ENCODE measurements at places on chromosomes 2 and 18.

DNA sequence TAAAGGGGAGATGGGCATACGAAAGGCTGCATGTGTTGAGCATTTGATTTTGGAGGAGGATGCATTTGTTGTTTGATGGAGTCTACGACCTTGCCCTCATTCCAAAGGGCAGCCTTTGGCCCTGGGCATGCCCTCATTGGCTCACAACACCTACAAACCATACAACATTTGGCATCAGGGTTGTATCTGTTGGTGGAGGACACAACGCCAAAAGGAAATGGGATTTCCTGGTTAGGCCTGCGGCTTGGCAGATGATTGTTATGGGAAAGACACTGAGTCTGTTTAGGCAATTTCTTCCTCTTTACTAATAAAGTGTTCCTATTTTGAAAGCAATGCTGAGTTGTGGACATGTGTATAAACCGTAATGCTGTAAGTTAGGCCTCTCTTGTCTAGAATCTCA is 246.9 kb downstream of the LDLRAD4 start:
- no peak for DNase-seq

GRCh38 chr2:241065355-241065803 is 36.7 kb downstream of the MTERF4 start:
- no peak for DNase-seq

- no peak for DNase-seq
Observed at GRCh38 chr2:232532419-232532818, 6.5 kb downstream of the CHRND start.

DNA sequence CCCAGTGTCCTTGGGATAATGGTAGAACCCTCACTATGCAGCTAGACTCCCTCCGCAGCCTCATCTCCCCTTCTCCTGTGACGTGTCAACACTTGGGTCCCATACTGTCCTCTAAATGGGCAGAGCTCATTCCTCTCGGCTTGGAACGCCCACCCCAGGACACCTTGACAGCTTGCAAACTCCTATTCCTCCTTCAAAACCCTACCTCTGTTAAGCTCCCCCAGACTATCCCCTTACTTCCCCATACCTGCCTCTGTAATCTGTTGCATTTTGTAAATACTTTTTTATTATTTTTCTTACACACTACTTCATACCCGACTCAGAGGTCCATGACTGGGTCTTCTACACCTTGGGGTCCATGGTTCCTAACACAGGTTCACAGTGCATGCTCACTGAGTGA is 28.0 kb downstream of the STEAP3 start:
- no peak for DNase-seq

DNA sequence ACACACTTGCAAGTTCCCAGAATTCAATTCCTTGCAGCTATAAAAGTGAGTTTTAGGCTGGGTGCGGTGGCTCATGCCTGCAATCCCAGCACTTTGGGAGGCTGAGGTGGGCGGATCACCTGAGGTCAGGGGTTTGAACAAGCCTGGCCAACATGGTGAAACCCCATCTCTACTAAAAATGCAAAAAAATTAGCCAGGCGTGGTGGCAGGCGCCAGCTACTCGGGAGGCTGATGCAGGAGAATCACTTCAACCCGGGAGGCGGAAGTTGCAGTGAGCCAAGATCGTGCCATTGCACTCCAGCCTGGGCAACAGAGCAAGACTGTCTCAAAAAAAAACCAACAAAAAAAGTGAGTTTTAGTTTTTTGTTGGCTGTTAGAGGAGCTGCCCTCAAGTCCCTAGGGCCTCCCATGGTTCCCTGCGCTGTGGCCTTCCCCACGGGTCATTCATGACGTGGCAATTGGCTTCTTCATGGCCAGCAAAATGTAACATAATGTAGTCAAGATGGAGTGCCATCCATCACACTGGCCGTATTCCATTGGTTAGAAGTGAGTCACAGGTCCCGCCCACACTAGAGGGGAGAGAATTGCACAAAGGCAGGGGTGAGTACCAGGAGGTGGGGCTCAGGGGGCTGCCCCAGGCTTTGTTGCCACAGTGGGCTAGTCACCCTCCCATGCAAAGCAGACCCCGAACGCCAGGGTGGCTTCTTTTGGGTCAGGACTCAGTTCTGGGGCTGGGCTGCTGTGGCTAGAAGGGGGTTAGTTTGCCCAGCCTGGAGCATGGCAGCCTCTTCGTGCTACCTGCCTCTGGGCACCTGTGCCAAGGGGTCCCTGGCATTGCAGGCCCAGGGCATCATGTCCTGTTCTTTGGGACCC is 37.7 kb upstream of the INHBB start:
- peak; percentile 80 for DNase-seq

DNA sequence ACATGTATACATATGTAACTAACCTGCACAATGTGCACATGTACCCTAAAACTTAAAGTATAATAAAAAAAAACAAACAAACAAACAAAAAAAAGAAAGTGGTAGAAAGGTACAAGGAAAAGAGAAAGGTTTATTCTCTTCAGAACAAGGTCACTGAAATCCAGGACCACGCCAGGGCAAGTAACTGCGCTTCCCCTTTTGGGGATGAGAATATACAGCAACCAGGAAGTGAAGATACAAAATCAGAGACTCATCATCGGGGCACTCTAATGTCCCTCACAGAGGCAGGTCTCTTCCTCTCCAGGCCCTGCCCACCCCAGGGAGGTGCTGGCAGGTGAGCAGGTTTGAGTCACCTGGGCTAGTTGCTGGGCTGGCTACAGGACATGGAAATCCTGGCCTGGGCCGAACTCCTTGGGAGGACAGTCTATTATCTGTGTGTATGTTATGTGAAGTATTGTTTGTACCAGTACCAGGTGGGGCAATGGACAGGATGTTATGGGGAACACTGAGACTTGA is 100.4 kb upstream of the GPR45 start:
- no peak for DNase-seq

- peak; percentile 41 for DNase-seq
Observed at GRCh38 chr2:232420463-232421188, 14.0 kb downstream of the ALPG start.

- peak; percentile 69 for DNase-seq
Observed at GRCh38 chr2:85865539-85866164, 23.1 kb downstream of the ST3GAL5 start.

GRCh38 chr2:191894681-191895147 is 47.8 kb upstream of the CAVIN2 start:
- DNase-seq: no peak

DNA sequence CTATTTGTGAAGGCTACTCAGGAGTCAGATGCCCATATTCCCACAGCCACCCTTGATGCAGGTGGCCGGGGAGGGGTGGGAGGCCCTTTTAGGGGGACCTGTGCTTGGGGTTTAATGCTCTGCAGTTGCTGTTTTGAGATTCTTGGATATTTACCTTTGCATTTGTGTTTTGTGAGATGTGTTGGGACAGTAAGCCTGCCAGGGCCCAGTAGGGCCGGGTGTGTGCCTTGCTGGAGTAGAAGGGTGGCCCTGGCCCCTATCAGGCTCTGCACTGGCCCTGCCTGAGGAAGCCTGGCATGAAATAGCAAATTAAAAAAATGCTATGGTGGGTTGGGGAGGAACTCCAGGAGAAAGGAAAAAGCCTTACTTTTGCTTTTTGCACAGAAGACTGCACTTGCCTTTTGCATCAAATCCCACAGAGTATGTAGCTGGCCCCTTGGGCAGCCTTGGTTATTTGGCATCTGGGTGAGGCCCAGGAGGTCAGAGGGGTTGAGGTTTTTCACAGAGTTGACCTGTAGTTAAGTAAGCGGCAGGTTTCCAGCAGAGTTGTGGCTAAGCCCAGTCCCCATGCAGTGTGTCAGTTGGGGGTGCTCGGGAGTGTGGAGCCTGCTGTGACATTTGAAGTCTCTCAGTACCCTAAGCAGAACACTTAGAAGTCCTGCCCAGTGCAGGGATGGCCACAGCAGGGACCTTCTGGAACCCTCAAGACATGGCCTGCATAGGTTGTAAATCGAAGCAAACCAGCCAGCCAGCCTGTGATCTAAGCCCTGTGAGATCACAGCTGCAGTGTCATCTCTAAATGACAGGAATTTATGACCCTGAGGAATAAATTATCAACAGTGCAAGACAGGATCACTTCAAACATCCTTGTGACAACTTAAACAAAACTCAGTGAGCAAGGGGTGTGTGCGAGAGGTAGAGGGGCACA is 68.8 kb downstream of the SH3RF3 start:
- no peak for DNase-seq

DNA sequence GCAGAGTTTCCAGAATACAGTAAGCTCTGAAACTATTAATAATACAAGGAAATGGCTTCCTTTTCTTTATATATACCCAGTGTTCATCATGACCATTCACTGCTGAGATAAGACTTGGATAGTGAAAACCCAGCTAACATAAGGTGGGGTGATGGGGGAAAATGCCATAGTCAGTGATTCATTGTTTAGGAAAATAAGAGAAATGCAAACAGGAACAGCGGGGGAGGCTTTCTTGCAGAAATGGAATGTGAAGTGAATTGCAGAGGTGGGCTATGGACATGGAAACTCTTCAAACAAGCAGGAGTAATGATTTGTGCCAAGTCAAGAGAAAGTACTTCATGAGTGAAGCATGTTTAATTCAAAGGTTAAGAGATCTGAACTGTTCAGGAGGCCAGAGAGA is 519.4 kb downstream of the TDRD15 start:
- no peak for DNase-seq

DNA sequence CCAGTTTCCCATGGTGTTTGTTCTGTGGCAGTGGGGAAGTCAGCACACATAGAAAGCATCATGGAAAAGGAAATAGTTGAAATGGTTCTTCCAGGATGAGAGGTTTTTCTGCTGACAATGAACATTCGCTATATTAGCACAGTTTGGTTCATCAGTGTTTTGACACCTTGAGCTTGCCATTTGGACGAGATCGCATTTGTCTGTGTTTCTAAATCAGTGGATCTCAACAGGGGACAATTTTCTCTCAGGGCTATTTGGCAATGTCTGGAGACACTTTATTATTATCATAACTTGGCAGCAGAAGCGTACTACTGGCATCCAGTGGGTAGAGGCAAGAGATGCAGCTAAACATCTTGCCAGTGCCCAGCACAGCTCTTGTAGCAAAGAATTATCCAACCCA is 74.6 kb downstream of the CD8B2 start:
- DNase-seq: no peak

GRCh38 chr2:224688997-224689396 is 27.2 kb downstream of the CCDC195 start:
- no peak for DNase-seq

GRCh38 chr2:67039517-67040103 is 357.5 kb upstream of the ETAA1 start:
- no peak for DNase-seq

DNA sequence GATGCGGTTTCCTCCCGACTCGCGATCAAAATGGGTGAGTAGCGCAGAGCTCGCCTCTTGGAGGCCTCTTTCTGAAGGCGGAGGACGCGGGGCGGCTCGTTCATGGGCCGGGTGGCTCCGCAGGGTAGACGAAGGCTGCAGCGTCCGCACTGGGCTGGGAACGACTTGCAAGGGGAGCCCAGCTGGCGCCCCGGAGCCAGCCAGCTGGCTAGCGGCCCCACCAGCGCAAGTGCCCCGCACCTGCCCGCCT is 328 bp upstream of the PASK start:
- no peak for DNase-seq

DNA sequence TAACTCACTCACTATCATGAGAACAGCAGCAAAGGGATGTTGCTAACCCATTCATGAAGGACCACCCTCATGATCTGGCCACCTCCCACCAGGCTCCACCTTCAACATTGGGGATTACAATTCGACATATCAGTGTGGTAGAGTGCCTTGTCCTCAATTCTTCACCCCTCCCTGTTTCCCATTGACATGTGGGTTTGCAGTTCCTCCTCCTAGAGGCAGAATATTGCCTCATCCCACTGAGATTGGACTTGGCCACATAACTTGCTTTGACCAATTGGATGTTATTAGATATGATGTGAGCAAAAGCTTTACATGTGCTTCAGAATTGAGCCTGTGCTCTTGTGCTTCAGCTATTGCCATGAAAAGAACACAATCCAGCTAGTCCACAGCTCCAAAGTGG is 217.0 kb upstream of the CXCR4 start:
- DNase-seq: no peak

DNA sequence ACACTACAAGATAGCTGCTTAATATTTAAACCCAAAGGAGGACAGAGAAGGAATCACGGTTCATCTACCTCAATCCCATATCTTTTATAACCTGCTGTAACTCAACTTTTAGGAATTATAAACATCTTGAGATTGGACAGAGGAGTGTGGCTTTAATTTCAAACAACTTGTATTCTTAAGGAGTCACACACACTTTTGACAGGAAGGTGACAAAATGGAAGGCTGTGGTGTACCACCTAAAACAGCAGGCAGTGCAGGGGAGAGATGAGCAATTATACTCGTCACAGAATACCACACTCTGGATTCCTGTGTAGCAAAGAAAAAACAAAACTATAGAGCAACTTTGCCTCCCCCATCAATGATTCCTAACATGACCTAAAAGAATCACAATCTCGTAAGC is 194.8 kb downstream of the ZEB2 start:
- peak; percentile 63 for DNase-seq

- DNase-seq: peak; percentile 34
Observed at GRCh38 chr2:61536180-61536571, 2.0 kb downstream of the XPO1 start.

- DNase-seq: peak; percentile 18
Observed at GRCh38 chr18:76274468-76275289, 220.4 kb downstream of the ZNF516 start.

- no peak for DNase-seq
Observed at GRCh38 chr2:226187616-226188015, 612.0 kb downstream of the IRS1 start.

DNA sequence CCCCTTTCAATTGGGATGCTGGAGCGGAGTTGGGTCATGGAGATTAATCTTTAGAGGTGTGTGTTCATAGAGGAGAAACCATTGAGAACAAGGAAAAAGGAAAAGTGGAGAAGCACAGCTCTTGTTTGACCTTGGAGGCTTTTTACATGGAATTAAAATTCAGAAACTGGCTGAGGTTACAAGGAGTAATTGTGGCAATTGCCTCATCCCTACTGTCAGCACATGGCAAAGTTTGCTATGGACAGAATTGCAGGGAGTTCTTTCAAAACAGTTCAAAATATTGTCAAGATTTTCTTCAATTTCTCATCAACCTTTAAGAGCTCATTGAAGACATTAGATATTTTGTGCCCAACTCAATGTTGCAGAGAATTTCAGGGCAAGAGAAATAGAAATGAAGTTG is 232.7 kb downstream of the SLC8A1 start:
- no peak for DNase-seq

DNA sequence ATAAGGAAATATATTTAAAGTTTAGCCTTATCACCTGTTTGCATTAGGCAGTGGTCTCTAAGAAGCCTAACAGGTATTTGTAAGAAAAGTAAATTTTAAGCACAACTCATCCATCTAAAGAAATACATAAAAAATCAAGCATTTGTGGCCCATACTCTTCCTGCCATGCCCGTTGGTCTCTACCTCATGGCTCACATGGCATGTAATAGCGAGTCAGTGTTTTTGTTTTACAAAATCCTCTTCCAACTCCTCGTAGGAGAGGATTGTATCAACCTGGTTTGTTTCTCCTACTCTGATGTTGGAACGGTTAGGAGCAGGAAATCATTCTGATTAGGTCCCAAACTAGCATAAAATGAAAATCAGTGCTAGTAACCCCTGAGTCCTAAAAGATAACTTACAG is 91.8 kb downstream of the FMNL2 start:
- no peak for DNase-seq

Measured in GM12865 (cell line).